ENCODE measurements at places on chromosomes 1 and 21. TPM values are rescaled to one million over a fixed set of nuclear protein-coding genes. Genes with fewer than 3 reads are reported as not detected.

The KRTAP19-3 gene
- total RNA-seq: not detected

The PSMB2 gene
- 34.8 TPM for total RNA-seq

The FMO5 gene
- total RNA-seq: 55.7 TPM

The OR6N1 gene
- total RNA-seq: not detected

The LMX1A gene
- total RNA-seq: 0.31 TPM
